ENCODE measurements at places on chromosomes 2 and 18.

DNA sequence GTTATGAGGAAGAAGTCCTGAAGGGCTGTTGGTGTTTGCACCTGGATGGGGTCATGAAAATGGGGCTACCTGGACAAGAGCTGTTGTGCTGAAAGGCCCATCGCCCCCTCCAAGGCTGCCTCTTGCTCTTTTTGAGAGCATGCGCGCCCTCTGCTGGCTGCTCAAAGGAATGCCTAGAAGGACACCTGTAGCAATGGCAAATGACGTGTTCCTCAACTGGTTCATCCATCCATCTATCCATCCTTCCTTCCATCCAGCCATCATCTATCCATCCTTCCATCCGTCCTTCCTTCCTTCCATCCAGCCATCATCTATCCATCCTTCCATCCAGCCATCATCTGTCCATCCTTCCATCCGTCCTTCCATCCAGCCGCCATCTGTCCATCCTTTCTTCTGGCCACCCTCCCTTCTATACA, 17.2 kb upstream of the RPL31 start:
- peak; percentile 84 for DNase-seq

- DNase-seq, result no peak
Measured at GRCh38 chr2:206531996-206532543, 88.7 kb downstream of the ADAM23 start.

DNA sequence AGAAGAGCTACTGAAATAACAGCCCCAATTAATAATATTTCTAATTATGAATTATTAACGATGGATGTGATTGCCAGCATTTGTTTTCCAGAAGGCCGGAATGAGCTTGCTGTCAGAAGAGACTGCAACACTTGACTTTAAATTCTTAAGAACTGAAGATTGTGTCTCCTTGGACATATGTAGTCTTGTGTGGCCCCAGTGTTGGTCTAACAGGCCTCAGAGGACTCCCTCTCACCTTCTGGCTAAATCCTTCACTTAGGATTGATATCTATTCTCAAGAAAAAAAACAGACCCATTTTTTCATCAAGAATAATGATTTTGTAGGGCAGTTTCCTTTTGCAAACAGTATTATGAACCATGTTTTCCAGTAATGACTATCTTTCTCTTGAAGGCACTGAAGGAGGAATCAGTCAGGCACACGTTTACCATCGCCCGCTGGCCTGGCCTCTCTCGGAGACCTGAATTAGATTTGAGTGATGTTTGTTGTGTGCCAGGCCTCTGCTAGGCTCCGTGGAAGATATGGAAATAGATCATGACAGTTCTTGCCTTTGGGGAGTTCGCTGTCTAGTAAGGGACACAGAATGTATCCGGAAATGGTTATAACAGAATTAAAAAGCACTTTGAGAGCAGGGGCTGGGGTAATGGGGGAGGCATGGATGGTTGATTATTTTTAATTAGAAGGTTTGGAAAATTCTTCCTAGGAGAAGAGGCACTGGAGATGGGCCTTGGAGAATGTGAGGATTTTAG, 258.0 kb downstream of the MYCN start:
- no peak for DNase-seq

DNA sequence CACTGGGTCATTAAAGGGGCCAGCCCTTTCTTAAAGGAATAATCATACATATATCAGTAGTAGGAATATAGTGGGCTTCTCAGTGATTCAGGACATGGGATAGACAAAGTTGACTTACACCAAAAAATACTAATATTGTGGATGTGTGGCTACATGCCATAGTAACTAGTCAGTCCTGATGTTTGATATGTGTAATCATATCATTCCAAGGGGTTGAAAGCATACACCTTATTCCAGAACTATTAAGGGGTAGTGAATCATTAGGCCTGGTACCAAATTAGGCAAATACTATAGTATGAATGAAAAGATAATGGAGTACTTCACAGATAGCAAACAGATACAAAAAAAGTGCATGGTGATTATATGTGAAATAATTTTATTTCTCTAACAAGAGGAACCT, 814.9 kb upstream of the NRXN1 start:
- DNase-seq, result no peak

GRCh38 chr18:62558015-62558663, 35.3 kb downstream of the ZCCHC2 start:
- peak; percentile 43 for DNase-seq

DNA sequence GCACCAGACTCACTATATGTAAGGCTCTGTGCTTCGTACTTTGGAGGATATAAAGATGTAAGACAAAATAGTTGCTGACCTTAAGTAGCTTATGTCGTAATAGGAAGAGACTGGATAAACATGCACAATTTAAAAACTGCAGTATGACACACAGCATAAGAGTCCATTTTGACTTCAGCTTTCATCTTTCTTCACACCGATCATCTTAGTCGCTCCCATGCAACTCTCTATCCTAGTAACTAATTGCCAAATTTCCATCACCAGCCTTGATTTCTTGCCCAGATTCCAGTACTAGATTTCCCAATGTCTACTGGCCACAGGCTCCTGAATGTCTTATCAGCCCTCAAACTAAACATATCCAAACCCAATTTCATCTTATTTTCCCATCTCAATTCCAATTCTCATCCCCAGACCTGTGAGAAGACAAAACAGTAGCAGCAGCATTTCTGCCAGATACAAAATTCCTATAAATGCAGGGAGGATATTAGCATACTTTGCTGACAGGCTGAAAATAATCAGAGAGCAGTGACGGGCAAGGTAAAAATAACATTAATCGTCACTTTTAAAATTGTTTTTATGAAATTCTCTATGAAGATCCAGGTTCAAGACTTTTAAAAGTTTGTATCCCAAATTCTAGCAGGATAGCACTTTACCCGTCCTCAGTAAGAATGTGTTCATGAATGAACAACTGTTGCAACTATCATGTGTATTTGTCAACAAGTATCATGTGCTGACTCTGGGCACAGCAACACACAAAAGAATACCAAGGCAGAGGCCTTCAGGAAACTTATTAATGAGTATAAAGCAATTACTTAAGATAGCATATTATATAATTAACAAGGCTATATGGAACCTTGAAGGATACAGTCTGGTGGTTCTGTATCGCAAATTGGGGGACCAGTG, 42.2 kb downstream of the KIDINS220 start:
- DNase-seq, result no peak

GRCh38 chr2:109094144-109094543, 34.9 kb upstream of the SH3RF3 start:
- no peak for DNase-seq

DNA sequence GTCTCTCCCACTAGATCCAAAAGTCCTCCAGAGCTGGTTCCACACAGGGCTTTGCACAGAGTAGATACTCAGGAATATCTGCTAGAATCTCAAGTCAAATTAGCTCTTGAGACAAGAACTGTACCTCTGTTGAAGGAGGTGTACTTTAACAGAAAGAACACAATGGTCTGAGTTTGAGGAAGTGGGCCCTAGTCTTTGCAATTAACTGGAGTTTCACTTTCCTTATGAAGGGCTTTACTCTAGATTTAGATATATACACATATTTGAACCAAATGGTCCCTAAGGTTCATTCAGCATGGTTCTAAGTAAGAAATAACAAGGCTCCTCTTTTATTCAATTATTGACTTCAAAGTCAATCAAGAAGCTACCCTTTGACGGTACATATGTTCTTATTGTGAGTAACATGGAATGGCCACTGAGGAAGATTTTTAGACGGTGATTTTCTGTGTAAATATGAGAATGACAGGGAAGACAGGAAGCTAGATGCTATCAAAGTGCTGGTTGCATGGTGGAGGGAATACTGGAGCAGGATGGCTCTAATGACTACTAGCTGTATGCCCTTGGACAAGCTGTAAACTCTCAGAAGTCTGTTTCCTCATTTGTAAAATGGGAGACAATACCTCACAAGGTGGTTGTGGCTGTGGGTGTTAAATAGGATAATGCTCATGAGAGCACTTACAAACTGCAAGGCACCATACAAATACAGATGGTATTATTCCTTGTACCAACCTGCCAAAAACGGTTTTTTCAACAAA, 73.5 kb upstream of the SERTAD2 start:
- DNase-seq, result peak; percentile 64

- no peak for DNase-seq
Measured at GRCh38 chr2:78263571-78263970, 741.4 kb upstream of the LRRTM4 start.

DNA sequence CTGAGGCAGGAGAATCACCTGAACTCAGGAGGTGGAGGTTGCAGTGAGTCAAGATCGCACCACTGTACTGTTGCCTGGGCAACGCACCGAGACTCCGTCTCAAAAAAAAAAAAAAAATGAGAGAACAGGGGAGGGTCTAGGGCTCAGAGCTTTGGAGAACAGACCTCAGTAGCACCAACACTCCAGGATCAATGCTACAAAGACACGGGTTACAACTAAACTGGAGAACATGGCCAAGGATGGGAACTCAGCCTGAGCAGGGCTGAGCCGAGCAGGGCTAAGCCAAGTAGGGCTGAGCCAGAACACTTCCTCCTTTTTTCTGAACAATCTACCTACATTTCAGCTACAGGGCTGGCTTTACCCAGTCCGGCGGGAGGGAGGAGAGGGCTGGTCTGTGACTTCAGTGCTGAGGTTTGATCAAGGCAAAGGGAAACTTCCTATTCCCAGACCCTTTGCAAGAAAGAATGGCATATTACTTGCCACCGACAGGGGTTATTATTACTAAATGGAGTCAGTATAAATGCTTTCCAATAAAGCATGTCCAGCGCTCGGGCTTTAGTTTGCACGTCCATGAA, 2.9 kb upstream of the CASP8 start:
- peak; percentile 47 for DNase-seq

DNA sequence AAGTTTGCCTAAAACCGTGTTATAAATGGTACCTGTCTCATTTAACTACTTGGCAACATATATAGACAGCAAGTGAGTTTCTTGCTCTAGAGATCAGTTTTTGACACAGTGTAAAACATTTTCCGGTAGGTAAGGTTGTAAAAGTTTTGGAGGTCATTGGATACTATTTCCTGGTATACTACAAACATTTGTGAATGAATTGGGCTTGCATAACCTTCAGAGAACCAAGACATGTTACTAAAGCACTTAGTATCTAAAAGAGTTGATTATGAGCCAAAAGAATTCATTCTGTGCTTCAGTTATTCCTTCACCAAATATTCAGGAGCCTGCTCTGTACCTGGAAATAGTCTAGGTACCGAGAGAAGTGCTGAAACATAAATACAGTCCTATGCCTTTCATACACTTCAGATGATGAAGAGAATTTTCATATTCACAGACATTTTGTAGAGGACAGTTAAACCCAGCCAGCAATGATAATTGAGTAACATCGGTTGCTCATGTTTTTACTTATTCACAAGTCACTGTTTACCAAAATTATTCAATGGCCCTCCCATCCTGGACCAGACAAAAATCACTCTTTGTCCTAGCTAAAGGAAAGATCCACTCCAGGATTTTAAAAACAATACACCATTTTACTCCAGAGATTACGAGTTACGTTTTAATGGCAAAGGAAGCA, 319.4 kb upstream of the RBMS1 start:
- no peak for DNase-seq

GRCh38 chr2:232132181-232132580, 170.7 kb downstream of the DIS3L2 start:
- DNase-seq, result no peak

GRCh38 chr2:66852953-66853352, 418.0 kb downstream of the MEIS1 start:
- no peak for DNase-seq

- no peak for DNase-seq
Measured at GRCh38 chr2:120672526-120673204, 63.0 kb upstream of the GLI2 start.

- no peak for DNase-seq
Measured at GRCh38 chr2:195985741-195986140, 82.9 kb downstream of the DNAH7 start.

- DNase-seq, result no peak
Measured at GRCh38 chr2:10159086-10159485, 36.5 kb downstream of the RRM2 start.

DNA sequence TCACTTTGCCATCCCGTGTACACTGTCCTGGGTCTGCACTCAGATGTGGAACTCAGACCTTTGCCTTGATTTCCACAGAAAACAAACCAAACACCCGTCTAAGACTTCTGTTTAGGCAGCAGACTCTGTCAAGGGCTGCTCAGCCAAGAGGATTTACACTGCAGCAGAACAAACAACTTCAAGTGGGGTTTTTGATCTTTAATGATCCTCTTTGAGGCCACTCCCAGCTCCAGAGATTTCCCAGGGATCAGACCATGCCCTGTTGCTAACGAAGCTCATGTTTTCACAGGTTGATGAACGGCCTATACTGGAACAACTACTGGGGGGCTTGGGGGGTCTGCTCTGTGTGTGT, 52.5 kb upstream of the LGALSL start:
- no peak for DNase-seq

DNA sequence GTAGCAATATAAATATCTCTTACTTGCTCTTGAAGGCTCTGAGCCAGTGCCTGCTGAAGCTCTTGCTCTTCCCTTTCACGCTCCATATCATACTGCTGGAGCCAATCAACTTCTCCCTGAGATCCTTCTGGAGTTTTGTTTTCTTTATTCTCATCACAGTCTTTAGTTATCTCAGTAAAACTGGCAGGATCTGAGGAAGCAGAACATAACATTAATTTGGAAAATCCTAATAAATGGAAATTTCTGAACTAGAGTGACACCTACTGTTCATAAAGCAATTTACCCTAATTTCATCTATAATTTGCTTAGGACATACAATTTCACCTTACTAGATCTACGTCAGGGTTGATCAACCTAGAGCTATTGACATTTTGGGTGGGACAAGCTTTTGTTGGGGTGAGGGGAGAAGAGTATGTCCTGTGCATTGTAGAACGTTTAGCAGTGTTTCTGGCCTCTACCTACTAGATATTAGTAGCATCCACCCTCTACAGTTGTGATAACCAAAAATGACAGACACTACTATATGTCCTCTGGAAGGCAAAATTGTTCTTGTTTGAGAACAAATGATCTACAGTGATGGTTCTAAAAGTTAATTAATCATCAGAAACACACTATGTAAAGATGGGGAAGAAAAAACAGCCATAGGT, 47.2 kb downstream of the VIL1 start:
- DNase-seq, result no peak

Measured in GM13977 (cell line).